ENCODE measurements at places on chromosomes 3 and 15.
A peak's percentile ranks its signal among the peaks of the same experiment; 100 is the strongest.

- peaks cover 9% of the 10 kb centered on the region for H3K4me1 ChIP-seq
- peaks cover 47% of the 10 kb centered on the region for H3K27me3 ChIP-seq
- no peak overlapping the region for H3K27ac ChIP-seq
- H3K36me3 ChIP-seq: no peaks in the 10 kb centered on the region
- no peak overlapping the region for H3K4me3 ChIP-seq
Measured at GRCh38 chr3:72174040-72174439, 389.1 kb upstream of the PROK2 start.

GRCh38 chr15:37138591-37139215 is 38.4 kb upstream of the MEIS2 start:
- no peaks in the 10 kb centered on the region for H3K4me1 ChIP-seq
- no peak overlapping the region for H3K4me3 ChIP-seq
- H3K36me3 ChIP-seq: no peaks in the 10 kb centered on the region
- H3K27ac ChIP-seq: no peak overlapping the region
- H3K27me3 ChIP-seq: no peaks in the 10 kb centered on the region
- no peak for DNase-seq

DNA sequence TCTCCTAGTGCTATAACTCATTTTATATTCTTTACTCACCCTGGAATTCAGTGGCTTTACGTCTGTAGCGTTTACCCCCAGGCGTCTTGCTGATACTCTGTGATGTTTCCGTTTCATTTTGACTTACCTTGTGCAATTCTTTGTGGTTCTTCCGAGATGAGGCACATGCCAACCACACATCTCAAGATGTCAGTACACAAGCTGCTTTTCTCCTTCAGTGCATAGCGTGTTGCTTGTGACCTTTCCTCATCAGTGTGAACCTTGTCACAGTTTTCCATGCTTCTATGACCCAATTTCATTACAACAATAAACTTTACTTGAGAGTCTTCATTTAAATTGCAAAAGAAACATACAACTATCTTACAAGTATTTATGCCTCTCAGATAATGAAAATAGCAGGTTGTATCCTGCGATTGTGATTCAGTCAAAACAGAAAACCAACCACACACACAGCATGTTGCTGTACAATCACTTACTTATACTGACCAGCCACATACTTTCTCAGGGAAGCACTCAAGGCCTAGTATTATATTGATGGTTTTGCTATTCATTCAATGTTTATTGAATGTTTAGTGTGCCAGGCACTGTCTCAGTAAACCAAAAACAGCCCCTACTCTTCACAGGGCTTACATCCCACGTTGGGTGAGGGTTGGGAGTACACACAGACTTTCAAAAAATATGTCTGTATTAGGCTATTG is 4.6 kb upstream of the TBL1XR1 start:
- peak; percentile 85 for DNase-seq
- peak overlapping the region; percentile 78 for H3K27ac ChIP-seq
- H3K4me1 ChIP-seq: peaks cover 50% of the 10 kb centered on the region
- H3K27me3 ChIP-seq: no peaks in the 10 kb centered on the region

GRCh38 chr3:123122525-123123315 is 55.9 kb downstream of the PDIA5 start:
- H3K36me3 ChIP-seq: no peaks in the 10 kb centered on the region
- no peaks in the 10 kb centered on the region for H3K4me1 ChIP-seq
- no peak for DNase-seq
- no peak overlapping the region for H3K27ac ChIP-seq
- H3K27me3 ChIP-seq: no peaks in the 10 kb centered on the region

- H3K4me1 ChIP-seq: no peaks in the 10 kb centered on the region
- H3K27ac ChIP-seq: no peak overlapping the region
- peaks cover 12% of the 10 kb centered on the region for H3K27me3 ChIP-seq
- no peak overlapping the region for H3K4me3 ChIP-seq
- no peaks in the 10 kb centered on the region for H3K36me3 ChIP-seq
Measured at GRCh38 chr3:15941958-15942357, 144.2 kb upstream of the ANKRD28 start.

- no peaks in the 10 kb centered on the region for H3K27me3 ChIP-seq
- H3K4me1 ChIP-seq: no peaks in the 10 kb centered on the region
- no peak overlapping the region for H3K4me3 ChIP-seq
Measured at GRCh38 chr3:80733522-80734176, 965.9 kb upstream of the ROBO1 start.

GRCh38 chr3:116378077-116378476 is 67.2 kb downstream of the LSAMP start:
- H3K4me1 ChIP-seq: no peaks in the 10 kb centered on the region
- no peak for DNase-seq
- no peak overlapping the region for H3K27ac ChIP-seq
- no peak overlapping the region for H3K4me3 ChIP-seq

- no peak overlapping the region for H3K4me3 ChIP-seq
- peaks cover 28% of the 10 kb centered on the region for H3K27me3 ChIP-seq
- H3K36me3 ChIP-seq: peaks cover 6% of the 10 kb centered on the region
- H3K4me1 ChIP-seq: peaks cover 4% of the 10 kb centered on the region
- no peak for DNase-seq
Measured at GRCh38 chr15:95680728-95681127, 649.8 kb upstream of the NR2F2 start.

GRCh38 chr3:18780959-18781358 is 355.8 kb upstream of the SATB1 start:
- no peak overlapping the region for H3K27ac ChIP-seq
- no peaks in the 10 kb centered on the region for H3K36me3 ChIP-seq
- H3K4me1 ChIP-seq: peaks cover 19% of the 10 kb centered on the region
- H3K4me3 ChIP-seq: no peak overlapping the region

DNA sequence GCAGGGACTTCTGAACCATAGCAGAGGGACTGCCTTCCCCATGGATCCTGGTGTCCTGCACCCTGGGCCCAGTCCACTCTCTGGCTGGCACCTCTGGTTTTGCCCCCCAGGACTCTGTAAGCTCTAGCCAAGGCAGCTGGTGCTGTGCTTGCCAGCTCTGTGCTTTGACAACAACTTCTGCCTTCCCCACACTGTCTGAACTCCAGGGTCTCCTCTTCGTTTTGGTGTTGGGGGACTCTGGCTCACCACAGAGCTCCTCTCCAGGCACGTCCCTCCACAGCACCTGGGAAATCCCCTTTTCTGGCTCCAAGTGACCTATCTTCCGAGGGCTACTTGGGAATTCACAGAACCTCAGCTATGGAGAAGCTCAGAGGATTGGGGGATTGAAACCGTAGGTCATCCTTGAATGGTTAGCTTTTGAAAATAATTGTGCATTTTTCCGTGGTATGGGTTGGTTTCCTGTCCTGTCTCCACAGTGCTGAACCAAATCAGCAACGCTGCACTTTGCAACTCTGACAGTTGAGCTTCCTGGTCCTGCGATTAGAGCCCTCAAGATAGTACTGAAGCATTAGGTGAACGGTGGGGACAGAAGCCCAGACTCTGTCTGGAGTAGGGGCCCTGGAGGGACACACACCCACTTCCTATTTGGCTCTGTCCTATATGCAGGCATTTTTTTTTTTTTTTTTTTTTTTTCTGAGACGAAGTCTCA is 152.4 kb downstream of the APBA2 start:
- DNase-seq: peak; percentile 65
- peaks cover 58% of the 10 kb centered on the region for H3K4me1 ChIP-seq
- H3K4me3 ChIP-seq: peak overlapping the region; percentile 72
- no peaks in the 10 kb centered on the region for H3K27me3 ChIP-seq
- no peaks in the 10 kb centered on the region for H3K36me3 ChIP-seq
- peak overlapping the region; percentile 68 for H3K27ac ChIP-seq
